CD4-positive, alpha-beta memory T cell (primary cell): ENCODE measurements at places on chromosomes 16 and 17. TPM values are rescaled to one million over a fixed set of nuclear protein-coding genes. Genes with fewer than 3 reads are reported as not detected.

Gene KCNH4
- total RNA-seq = 0.09 TPM

Gene CD300H
- not detected for total RNA-seq

Gene SP6
- total RNA-seq = not detected

DNA sequence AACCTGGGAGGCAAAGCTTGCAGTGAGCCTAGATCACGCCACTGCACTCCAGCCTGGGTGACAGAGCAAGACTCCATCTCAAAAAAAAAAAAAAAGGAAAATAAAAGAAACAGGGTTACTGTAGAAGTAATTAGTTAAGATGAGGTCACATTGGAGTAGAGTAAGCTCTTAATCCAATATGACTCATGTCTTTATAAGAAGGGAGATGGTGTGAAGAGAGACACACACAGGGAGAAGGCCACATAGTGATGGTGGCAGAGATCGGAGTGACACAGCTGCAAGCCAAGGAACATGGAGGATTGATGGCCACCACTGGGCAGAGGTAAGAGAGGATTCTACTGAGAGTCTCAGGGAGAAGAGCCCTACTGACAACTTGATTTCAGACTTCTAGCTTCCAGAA is 15.3 kb upstream of the SLFN5 start:
- peaks cover 17% of the 10 kb centered on the region for H3K4me1 ChIP-seq
- no peak for DNase-seq
- no peaks in the 10 kb centered on the region for H3K27me3 ChIP-seq
- H3K36me3 ChIP-seq = no peaks in the 10 kb centered on the region

DNA sequence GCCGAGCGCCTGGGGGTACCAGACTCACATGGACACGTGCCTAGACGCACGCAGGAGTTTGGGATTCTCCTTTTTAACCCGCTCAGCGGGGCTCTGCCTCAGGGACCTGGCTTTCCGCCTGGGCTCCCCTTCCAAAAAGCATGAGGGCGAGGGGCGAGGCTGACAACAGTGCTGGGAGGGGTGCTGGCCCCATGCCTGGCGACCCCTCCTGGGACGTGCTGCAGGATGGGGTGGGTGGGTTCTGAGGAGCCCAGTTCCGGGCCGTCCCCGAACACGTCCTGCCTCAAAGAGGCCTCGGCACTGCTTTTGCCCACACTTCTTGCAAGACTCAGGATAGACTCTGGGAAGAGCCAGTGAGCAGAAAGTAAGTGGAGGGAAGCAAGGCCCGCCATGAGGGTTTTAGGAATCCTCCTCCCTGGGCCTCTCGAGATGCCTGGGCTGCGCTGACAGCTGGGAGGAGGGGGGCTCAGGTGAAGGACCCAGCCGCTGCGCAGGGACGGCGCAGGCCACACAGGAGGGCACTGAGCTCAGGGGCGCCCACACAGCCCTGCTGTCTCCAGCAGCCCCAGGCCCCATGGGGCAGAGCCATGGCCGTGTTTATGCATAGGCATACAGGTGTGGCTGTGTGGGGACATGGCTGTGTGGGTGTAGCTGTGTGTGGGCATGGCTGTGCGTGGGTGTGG is 15.4 kb upstream of the PABPN1L start:
- no peaks in the 10 kb centered on the region for H3K36me3 ChIP-seq
- no peak for DNase-seq
- no peaks in the 10 kb centered on the region for H3K27me3 ChIP-seq

GRCh38 chr16:58063377-58064076 is 38.0 kb downstream of the MMP15 start:
- H3K4me3 ChIP-seq = no peak overlapping the region
- H3K36me3 ChIP-seq = no peaks in the 10 kb centered on the region
- DNase-seq = no peak

GRCh38 chr16:67456391-67457081 is 24.4 kb downstream of the ATP6V0D1 start:
- H3K4me3 ChIP-seq = no peak overlapping the region
- DNase-seq = no peak
- H3K27me3 ChIP-seq = no peaks in the 10 kb centered on the region
- H3K4me1 ChIP-seq = peaks cover 12% of the 10 kb centered on the region
- H3K27ac ChIP-seq = no peak overlapping the region
- H3K36me3 ChIP-seq = peaks cover 20% of the 10 kb centered on the region

GRCh38 chr16:52446080-52446479 is 100.9 kb downstream of the TOX3 start:
- H3K4me1 ChIP-seq = no peaks in the 10 kb centered on the region
- no peak overlapping the region for H3K27ac ChIP-seq
- no peak for DNase-seq
- H3K4me3 ChIP-seq = no peak overlapping the region

Gene OR2C1
- total RNA-seq = not detected

- H3K27me3 ChIP-seq = no peaks in the 10 kb centered on the region
- no peak overlapping the region for H3K27ac ChIP-seq
- H3K36me3 ChIP-seq = no peaks in the 10 kb centered on the region
- no peak for DNase-seq
These were observed 208.2 kb downstream of the C16orf78 start for GRCh38 chr16:49581630-49582298.

Gene EVPLL
- total RNA-seq = not detected
